Stimulated activated CD8-positive, alpha-beta memory T cell treated with anti-CD3 and anti-CD28 coated beads, Interleukin-4, amount 100 ng/mL, for 1 hour (primary cell): ENCODE measurements at places on chromosomes 3 and 15.

- DNase-seq: no peak
Measured at GRCh38 chr3:159872374-159873109, 116.1 kb upstream of the IL12A start.

DNA sequence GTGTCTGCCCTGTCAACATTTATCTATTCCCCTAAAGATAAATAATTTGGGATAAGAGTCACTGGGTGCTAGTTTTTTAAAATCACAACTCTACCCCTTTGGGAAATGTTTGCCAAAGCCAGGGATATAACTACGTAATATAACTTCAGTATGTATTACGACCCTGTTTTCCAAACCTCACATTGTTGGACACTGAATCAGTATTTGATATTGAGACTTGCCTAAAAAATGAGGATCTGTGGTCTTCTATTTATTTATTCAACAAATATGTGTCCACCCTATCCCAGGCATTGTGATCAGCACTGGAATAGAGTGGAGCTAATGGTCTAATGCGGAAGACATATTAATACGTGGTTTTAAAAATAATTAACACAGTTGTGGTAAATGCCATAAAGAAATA lies 4.5 kb upstream of the MGA start:
- no peak for DNase-seq

DNA sequence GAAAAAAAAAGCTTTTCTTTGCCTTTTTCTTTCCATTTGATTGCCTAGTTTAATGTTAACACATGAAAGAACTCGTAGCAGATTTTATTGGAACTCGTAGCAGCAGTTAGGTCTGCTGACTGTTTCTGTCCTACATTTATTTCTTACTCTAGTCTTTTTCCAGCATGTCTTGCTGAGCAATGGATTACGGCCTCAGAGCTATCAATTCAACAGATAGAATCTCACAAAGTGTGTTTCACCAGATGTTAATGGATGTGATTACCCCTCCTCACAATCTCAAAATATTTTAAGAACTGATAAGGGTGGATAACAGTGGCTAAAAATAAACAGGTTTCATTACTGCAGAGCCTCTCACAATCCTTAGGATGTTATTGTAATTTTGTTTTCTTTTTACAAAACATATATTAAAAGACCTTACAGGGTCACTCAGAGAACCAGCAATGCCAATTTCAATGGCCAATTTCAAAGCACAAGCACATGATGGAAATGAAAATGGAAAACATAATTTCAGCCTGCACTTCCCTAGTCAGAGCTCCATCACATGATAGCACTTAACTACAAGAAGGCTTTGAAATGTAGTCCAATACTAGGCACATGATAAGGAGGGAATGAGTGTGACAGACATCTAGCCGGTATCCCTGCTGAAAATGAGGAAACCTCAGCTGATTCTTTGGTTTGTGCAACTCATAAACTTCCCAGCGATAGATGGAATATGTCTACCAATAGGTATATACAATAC lies 838.1 kb upstream of the SEMA6D start:
- no peak for DNase-seq

- DNase-seq: no peak
Measured at GRCh38 chr3:127112796-127113570, 79.9 kb upstream of the PRR23E start.

DNA sequence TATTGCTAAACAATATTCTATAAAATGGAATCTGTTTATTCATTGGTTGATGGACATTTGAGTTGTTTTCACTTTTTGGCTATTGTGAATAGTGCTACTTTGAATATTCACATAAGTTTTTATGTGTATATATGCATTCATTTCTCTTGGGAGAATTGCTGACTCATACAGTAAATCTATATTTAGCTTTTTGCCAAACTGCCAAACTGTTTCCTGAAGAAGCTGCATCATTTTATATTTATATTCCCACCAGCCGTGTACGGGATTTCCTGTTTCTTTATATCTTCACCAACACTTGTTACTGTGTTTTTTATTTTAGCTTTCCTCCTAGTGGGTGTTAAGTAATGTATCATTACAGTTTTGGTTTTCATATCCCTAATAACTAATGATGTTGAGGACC lies 12.5 kb upstream of the TCAIM start:
- DNase-seq: no peak

DNA sequence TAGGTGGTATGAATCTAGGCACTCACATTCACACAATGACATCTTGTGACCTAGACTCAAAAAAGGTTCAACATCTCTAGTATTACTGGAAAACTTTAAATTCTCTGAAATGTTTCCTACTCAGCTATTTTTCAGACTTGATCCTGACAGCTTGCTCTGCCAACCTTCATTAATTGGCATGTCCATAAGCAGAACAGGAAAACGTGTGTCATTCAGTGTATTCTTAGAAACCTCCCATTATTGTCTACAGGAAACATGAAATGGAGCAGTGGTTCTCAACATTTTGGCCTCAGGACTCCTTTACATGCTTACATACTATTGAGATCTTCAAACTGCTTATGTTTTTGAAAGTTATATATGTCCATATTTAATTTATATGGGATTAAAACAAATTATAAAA lies 363.2 kb downstream of the NAALADL2 start:
- no peak for DNase-seq

DNA sequence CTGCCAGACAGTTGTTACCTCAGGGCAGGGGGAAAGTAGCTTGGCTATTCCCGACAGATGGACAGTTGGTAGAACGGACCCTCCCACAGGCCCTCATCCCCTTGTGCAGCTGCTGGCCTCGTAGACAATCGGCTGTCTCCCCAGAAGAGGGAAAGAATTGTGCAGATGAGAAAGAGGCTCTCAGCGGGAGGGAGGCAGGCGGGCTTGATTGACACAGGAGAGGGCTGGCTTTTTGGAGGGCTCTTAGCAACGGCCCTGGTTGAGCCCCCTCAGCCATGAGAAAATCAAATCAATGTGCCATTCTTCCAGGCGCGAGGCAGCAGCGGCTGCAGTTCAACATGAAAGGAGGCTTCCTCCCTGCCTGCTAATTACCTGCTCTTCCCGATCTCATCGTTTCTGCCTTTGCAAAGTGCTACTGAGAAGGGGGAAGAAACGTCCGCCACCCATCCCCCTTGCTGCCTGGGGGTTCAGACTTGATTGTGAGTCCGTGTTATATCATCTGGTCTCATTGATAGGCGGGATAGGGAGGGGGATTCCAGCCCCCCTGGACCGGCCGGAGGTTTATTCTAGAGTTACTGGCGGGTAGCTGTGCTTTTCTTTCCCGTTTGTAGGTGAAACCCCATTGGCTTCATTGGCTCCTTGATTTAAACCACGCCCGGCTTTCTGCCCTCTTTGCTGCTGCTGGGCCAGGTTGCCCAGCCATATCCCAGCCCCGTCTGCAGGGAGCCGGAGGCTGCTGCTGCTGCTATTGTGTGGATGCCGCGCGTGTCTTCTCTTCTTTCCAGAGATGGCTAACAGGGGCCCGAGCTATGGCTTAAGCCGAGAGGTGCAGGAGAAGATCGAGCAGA lies at the start of gene TAGLN3:
TAGLN3 (plus strand) TSS at position 287 of the 848 bp plus-strand sequence; CDS start at position 788, 501 bp downstream.
- DNase-seq: no peak

DNA sequence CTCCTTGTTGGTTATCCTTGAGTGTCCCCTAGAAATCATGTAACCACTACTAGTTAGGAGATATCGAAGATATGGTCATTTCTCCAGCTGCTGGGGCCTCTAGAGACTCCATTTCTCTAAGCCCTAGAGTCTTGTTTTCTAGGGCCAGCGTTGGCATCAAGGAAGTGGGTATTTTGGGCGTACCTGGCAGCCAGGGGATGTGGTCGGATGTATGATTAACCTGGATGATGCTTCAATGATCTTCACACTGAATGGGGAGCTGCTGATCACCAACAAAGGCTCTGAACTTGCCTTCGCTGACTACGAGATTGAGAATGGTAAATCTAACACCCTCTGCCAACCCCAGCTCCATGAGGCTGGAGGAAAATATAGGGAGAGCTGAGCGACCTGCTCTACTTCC lies 325.5 kb downstream of the RYR3 start:
- no peak for DNase-seq

- no peak for DNase-seq
Measured at GRCh38 chr15:77815015-77815414, 182.3 kb upstream of the LINGO1 start.

- no peak for DNase-seq
Measured at GRCh38 chr15:26234976-26235767, 372.0 kb upstream of the ATP10A start.

DNA sequence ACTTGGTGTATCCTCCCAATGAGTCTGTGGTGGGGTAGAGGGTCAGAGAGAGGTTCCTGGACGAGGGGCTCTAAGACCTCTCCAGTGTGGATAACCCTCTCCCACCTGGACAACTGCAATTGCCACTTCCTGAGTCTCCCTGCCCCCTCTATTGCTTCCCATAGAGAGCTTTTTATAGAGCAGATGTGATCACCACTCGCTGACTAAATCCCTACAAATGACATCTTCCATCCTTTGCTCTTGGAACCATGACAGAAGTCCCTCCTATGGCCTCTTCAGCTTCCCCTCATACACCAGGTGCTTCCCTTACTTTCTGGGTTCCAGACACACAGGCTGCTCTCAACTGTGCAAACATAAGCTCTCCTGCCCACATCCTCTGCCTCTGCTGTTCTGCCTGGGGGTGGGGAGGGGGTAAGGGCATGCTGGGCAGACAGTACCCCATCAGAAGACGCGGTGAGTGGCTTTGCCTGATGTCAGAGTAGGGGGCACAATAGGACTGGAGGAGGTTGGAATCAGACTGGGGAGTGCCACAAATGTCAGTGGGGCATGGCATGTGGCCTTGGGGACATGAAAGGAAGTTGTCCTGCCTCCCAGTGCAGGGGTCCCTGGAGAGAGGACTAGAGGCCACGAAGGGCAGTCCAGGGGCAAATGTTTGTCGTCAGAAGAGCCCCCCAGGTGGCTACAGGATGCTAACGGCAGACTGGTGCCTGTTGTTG lies 15.2 kb downstream of the ITIH3 start:
- DNase-seq: no peak

- no peak for DNase-seq
Measured at GRCh38 chr15:25787381-25787780, 75.7 kb downstream of the ATP10A start.

DNA sequence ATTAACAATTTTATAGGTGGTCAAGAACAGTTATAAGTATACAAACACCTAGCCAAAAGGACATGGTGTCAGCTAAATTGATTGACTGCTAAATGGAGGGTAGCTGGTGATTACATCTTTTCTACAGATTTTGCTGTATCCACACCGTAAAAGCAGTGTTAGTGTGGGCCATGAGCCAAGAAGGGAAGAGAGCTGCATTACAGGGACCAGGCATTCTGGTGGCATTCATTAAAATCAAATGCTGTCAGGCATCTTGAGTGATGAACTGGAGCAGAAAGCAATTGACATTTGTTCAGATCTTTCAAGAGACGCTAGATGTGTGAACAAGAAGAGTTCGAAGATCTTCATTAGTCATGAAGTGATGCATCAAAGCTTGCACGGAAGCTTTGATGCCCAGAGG lies 177.9 kb downstream of the ARPP21 start:
- DNase-seq: no peak

DNA sequence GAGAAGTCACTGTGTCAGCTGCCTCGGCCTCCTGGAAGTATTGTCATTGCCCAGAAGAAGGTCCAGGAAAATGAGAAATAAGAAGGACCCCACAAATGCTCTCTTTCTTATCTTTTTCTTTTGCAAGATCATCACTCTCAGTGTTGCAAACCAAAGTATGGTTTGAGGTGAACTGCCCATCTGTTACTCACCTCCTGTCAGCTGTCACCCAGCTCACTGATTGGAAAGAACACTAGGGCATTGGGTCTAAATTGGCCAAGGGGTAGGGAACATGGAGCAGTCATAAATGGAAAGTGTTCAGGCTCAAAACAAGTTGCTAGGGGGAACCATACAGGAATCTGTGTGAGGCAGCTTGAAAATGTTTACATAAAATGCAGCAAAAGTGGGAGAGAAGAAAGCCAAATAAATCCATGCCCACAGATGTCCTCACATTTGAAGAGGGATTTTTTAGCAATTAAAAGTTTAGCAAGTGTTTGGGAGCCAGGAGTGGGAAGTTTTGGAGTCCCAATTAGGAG lies 431.2 kb upstream of the THBS1 start:
- DNase-seq: no peak

- DNase-seq: no peak
Measured at GRCh38 chr15:64599226-64599625, 138.8 kb downstream of the ZNF609 start.

DNA sequence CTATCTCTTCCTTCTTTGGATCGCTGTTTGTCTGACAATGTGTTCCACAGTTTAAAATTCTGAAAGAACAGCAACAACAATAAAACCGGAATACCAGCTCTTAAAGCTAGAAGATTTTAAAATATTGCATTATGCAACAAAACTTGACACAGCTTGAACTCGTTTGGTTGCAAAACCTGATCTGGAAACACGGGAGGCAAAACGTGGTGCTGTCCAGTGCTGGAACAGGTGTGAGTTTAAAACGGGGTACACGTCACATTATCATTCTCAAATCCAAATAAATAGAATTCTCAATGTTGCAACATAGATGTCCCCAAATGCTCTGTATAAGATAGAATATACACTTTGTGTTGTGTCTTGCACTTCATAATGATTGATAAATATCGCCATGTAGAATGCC lies 110.9 kb upstream of the LYSMD4 start:
- no peak for DNase-seq

GRCh38 chr3:126887686-126888085 lies 95.2 kb upstream of the PLXNA1 start:
- DNase-seq: no peak

GRCh38 chr15:73771385-73772045 lies 18.4 kb upstream of the INSYN1 start:
- no peak for DNase-seq

- no peak for DNase-seq
Measured at GRCh38 chr15:43872416-43873020, 45.7 kb downstream of the WDR76 start.

GRCh38 chr3:134437211-134437752 lies 48.5 kb downstream of the ANAPC13 start:
- no peak for DNase-seq

DNA sequence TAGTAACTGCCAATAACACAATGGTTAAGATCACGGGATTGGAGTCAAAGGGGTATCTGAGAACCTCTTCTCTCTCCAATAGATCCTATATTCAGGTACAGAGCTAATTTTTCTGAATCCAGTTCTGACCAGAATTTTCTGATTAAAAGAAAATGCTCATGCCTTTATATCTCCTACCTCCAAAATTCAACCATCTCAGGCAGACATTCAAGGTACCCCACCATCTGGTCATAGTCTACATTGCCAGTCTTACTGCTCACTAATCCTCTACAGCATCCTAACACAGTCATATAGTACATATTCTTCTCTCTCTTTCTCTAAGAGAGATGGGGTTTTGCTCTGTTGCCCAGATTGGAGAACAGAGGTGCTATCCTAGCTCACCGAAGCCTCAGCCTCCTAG lies 59.1 kb downstream of the LSAMP start:
- DNase-seq: no peak

GRCh38 chr15:61951949-61952348 lies 108.3 kb downstream of the VPS13C start:
- no peak for DNase-seq

DNA sequence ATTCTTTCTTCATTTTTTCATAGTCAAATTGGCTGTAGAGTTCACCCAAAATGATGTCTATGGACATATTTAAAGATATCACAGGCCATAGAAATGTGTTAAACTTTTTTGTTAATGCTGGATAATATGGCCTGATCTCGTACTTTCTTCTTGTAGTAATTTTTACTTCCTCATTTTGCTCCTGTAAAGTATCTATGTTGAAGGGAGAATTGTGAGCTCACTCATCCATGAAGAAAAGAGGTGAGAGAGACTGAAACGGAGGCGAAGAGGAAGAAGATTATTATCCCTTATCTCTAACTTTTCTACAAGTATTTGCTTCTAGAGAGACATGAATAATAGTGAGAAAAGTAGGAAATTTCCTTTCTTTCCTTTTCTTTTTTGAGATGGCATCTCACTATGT lies 613.8 kb upstream of the TBL1XR1 start:
- no peak for DNase-seq

- DNase-seq: no peak
Measured at GRCh38 chr3:182760576-182761164, 32.6 kb upstream of the ATP11B start.
